NCI-H1417 treated with DMSO at 0.1 percent for 48 hours (cell line): ENCODE measurements at places on chromosomes 13 and 19.

DNA sequence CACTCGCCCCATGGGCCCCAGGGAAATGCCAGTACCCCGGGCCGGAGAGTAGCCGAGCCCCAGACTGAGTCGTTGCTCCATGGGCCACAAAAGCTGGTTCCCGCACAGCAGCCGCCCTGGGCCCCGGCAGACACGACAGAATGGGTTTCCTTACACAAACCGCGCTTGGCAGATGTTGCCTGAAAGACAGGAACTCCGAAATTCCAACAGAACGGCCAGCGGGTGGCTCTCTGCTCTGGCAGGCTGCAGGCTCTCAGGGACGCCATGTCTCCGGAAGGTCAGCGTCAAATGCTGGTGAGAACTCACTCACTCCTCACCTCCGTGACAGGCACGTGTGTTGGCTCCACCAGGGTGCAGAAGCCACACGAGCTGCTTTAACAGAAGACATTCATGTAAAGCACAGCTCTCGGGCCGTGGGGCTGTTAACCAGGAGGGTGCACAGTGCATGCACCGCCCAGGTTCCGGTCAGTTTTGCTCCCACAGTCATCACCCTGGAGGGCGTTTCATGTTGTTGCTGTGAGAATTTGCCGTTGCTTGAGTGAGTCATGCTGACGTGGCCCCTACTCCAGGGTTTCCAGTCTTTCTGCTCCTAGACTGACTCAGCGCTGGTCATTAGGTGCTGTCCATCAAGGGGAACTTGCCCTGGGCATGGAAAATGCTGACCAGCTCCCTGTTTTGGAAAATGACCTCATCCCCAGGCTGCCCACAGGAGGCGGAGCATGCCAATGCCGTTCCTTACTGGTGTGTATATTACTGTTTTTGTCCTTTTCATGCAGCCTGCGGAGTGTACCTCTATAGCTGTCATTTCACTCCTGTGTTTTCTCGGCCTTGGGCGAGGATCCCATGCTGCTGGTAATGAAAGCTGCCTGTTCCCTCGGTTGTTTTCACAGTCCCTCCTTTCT is 44.8 kb downstream of the ANKRD10 start:
- DNase-seq = no peak

DNA sequence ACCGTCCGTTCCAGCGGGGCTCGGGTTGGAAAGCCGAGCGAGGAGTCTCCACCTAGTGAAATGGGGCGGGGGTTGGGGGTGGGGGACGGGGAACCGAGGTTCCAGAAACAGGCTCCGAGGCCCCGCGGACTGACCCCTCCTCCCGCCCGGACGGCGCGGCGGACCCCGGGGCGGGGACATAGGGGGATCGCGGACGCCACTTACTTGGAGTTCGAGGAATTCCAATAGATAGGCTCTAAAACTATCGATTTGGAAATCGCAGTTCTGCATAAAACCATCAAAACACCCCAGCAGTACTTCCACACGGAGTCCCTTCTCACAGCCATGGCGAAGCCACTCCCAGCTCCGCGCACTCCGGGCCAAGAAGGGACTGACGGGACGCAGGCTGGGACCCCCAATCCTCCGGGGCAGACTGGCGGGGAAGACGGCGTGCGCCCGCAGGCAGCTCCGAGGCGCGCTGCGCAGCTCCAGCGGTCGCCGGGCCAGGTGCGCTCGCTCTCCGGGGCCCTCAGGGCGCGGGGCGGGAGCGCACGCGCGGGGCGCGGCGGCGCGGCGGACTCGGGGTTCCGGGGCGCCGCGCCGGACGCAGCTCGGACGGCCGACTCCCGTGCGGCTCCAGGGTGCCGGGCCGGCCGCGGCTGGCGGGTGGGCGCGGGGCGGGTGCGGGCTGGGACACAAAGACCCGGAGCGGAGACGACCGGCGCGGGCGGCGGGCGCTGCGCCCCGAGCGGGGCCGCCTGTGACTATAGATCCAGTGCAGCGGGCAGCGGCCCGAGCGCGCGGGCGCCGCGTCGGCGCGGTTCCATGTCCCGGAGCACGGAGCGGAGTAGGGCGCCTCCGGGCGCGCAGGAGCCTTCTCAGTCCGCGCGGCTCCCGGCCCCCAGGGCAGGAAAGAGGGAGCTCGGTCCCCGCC is 567 bp downstream of the EFNB2 start:
- no peak for DNase-seq

- DNase-seq = no peak
Measured at GRCh38 chr19:46606681-46607447, 5.7 kb downstream of the CALM3 start.

DNA sequence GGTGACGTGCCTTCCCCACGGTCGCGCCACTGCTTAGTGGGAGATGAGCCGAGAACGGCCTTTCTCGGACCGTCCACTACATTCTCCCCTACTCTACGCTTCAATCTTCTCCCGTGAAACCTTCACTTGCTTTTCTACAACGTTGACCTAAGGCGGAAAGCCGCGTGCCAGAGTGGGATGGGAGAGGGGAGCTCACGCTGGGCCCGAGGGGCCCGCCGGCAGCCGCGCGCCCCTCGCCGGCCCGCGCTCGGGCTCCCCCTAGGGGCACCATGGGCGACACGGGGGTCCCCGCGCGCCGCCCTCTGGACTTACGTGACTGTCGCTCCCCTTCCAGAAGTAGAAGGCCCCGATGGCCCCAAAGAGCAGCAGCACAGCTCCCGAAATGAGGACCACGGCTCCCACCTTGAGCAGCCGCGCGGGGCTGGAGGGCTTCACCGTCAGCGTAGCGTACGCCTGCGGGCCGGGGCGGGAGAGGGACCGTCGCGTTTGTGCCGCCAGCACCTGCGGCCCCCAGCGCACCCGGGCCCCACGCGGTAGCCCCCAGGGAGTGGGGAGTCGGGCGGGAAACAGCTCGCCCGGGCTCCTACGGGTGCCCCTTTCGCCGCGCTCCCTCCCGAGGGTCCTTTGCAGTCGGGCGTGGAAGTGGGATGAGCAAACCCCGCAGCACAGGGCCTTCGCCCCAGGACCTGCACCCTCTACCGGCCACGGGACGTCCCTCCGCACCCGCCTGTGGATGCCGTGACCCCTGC is 727 bp downstream of the CNMD start:
- no peak for DNase-seq

DNA sequence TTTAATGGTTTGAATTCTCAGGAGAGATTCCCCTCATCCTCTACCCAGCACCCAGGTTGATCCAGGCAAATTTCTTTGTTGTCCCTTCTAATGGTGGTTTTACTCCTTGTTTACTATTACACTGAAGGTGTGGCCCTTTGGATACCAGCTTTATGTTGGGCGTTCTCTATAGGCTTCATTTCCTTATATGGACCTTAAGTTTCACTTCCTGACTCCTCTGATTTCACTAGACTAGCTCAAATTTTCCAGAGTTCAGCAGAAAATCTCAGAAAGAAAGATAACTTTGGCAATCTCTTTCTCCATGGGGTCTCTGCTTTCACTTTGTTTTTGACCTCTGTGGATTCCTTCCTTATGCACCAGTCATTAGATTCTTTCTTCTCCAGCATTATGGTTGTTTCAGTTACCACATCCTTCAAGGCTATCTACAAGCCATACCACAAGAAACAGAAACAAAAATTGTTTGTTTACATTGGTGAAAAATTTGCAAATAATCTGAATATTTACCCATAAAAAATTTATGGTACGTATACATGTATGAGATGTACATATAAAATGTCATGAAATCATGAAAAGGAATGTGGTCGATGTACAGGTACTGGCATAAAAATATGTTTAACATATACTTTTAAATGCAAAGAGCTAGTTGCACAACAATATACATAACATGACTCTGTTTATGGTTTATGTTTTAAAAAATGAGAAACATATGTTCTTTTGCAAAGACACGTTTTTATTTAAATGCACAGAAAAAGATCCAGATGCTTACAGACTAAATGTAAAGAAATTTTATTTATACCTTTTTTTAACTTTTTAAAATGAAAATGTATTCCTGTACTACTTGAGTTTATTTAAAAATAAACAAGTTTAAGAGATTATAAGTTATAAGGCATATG is 212.6 kb downstream of the LACC1 start:
- DNase-seq = no peak

DNA sequence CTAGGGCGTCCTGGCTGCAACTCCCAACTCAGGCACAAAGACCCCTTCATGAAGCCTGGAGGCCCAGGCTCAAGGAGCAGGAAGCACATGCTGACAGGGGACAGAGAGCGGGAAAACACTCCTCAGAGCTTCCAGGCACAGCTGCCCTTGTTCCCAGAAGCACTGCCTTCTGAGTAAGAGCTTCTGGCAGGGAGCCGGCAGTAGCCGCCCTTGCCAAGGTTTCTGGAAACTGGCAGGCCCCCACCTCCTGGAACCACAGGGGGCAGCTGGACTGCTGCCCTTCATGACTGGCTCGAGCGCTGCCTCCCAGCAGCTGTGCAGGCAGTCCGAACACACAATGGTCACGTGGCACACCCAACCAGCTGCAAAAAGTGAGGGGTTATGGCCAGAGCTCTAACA is 33.6 kb upstream of the EPHX3 start:
- DNase-seq = no peak

- no peak for DNase-seq
Measured at GRCh38 chr13:73945871-73946270, 188.3 kb downstream of the KLF12 start.

DNA sequence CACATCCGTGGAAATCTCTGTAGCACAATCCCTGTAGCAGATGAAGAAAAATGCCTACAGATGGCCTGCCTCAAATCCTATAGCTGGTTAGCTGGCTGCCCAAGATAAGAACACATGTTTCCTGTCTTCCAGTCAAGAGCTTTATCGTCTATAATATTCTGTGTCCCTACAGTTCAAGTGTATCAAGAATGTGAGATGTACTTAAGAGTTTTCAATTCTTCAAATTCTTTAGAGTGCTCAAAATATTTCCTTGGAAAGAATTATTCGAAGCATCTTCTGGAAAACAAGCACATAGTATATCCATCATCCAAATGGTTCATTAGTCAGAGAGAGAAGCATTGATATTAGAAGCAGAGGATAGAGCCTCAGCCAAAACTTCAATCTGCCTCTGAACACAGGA is 239.8 kb downstream of the COG6 start:
- no peak for DNase-seq

DNA sequence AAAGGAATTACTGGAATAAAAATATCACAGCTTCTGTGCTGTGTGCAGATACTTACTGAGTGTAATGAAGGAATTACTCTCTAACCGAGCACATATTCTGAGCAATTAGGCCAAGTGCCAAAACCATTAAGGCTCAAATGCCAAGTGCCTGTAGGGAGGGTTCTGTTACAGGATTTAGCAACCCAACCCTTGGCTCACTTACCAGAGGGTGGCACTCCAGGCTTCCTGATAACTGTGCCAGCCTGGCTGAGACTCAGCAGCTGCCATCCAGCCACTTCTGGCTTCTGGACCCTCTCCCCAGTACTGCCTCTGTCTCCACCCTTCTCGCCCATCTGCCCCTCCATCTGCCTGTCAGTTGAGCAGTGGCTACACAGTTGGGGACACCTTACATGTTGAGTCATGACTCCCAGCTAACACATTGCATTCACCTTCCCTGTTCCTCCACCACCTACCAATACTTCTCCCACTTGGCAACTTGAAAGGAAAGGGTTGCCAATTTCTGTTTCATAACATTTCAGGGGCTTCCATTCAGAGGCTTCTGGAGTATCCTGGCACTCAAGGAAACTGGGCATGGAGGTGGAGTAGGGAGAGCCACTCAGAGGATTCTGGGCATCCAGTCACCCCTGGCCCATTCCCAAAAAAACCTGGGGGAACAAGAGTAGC is 110.5 kb downstream of the COG6 start:
- no peak for DNase-seq

GRCh38 chr13:110136660-110137585 is 170.0 kb downstream of the COL4A1 start:
- DNase-seq = no peak

DNA sequence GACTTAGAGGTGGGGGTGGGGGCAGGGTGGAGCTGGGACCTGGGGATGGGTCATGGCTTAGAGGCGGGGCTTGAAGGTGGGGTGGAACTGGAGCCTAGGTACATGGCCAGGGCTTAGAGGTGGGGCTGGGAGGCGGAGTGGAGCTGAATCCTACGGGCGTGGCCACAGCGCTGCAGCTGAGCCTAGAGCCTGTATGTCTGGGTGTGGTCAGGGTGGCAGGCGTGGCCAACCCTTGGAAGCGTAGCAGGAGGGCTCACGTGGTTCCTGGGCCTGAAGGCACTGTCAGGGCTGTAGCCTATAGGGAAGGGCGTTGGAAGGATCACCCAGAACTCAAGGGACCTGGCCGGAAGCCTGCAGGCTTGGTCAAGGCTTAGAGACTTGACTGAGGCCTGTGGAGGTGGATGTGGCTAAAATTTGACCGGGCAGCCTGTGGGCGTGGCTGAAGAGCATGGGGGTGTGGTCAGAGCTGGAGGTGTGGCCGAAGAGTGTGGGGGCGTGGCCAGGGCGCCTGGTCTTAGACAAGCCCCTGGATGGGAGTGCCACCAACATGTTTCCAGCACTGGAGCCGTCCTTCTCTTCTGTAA is 24.3 kb downstream of the COLGALT1 start:
- no peak for DNase-seq

GRCh38 chr13:36345438-36346221 is 564 bp downstream of the SPART start:
- no peak for DNase-seq

- no peak for DNase-seq
Measured at GRCh38 chr13:40379196-40379595, 287.2 kb downstream of the FOXO1 start.

GRCh38 chr19:33864311-33864850 is 67.7 kb downstream of the KCTD15 start:
- DNase-seq = no peak

DNA sequence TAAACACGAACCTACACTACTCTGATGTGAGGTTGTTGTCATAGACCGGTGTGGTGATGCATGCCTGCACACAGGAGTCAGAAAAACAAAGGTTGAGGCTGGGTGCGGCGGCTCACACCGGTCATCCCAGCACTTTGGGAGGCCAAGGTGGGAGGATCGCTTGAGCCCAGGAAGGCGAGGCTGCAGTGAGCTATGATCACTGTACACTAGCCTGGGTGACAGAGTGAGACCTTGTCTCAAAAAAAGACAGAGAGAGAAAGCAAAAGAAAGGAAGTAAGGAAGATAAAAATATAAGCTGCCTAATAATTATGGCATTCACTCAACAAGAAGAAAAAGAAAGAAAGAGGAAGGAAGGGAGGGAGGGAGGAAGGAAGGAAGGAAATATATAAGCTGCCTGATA is 9.3 kb downstream of the GP6 start:
- DNase-seq = no peak

DNA sequence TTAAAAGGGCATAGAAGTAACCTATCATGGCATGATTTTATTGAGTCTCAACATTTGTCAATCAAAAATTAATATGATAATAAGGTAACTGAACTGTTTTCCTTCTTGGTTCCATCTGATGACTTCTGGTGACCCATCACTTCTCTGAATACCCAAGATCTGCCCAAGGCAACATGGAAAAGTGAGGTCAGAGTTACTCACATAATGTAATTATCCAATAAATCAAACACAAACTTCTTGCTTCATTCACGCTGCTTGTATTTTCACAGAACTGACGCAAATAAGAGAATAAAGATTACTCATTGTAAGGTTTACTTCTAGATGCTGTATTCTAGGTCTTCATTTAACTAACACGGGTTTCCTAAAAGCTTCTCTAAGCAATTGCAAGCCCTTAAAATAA is 361.6 kb downstream of the RBM26 start:
- no peak for DNase-seq

GRCh38 chr19:20422216-20423205 is 143.1 kb downstream of the ZNF737 start:
- DNase-seq = no peak

GRCh38 chr13:28684257-28684656 is 25.3 kb downstream of the POMP start:
- no peak for DNase-seq

- DNase-seq = no peak
Measured at GRCh38 chr19:11806354-11807098, 7.5 kb upstream of the ZNF440 start.

GRCh38 chr13:30818323-30818960 is 83.1 kb downstream of the ALOX5AP start:
- no peak for DNase-seq
